Stimulated activated CD8-positive, alpha-beta memory T cell treated with anti-CD3 and anti-CD28 coated beads, Interleukin-4, amount 100 ng/mL, for 1 hour (primary cell): ENCODE measurements at places on chromosomes 5 and 9.

- DNase-seq, result no peak
These were observed 3.8 kb upstream of the SQSTM1 start for GRCh38 chr5:179816796-179817469.

GRCh38 chr5:1800472-1801221, 560 bp upstream of the NDUFS6 start:
- DNase-seq, result no peak

GRCh38 chr9:127370147-127370579, 26.8 kb upstream of the SLC2A8 start:
- DNase-seq, result no peak

GRCh38 chr5:157719245-157719644, 12.0 kb upstream of the THG1L start:
- no peak for DNase-seq

DNA sequence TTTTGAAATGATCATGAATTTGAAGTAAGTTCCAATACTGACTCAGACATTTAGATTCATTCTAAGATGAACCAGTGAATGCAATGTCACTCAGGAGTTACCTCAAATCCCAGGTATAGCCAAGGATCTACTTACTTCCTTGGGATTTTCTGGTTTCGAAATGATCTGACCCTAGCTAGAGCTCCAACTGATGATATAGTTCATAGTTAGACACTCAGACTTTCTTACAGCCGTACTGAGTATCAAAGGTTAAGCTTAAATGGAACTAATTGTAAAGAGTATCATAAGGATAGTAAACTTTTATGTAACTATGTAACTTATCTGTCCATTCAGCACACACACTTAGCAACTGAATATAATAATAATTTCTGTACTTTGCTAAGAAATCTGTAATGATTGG, 84.0 kb upstream of the FSD1L start:
- DNase-seq, result no peak
